ENCODE measurements at places on chromosomes 2 and 18.

GRCh38 chr18:10049747-10050146, 135.9 kb downstream of the VAPA start:
- no peak for DNase-seq

DNA sequence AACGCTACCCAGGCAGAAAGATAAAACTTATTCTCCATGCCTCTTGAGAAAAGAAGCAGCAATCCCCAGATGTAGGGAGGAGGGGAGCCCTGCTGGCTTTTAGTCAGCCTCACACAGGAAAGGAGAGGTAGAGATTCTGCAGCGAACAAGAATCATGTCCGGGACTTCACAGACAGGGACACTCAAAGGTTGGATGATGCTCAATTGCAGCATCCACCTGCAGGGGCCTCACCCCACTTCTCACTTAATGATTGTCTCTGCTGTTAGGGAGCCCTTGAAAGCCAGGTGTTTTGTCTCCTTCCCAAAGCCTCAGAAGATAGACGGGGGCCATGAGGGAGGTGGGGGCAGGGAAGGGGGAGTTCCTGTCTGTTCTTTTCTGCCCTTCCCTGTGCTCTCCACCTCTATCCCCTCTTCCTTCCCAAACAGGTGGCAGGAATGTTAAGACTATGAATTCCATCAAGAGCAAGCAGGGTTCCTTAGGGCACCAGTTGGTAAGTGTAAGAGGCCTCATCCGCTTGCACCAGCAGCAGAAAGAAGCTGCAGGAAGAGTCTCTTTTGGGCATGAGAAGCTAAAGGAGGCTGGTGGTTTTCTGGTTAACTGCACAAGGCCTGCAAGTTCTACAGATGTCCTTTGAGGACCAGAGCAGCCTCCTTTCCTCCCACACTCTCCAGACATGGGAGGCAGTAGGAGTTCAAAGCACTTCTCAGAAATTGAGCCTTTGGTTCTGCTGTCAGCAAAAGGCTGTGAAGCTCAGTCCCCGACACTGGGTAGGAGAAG, 154.7 kb upstream of the TNP1 start:
- no peak for DNase-seq

DNA sequence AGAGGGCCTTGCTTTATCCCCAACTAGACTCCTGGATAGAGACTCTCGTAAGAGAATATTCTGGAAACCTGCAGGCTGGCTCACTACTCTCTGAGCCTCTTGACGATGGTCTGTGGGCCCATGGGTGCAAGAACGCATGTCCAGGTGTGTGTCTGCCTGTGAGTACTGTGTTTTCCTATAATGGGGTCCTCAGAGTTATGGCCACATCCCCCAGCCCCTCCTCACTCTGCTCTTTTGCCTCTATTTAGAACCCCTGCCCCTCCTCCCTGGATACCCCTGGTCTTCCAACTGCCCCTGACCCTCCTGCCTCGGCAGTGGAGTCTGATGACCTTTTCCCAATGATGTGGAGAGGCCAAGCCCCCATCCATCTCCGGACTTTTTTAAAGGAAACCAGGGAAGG, 148.1 kb downstream of the ZFP36L2 start:
- no peak for DNase-seq

- no peak for DNase-seq
These were observed 500.9 kb upstream of the NXPH2 start for GRCh38 chr2:139281124-139281523.

DNA sequence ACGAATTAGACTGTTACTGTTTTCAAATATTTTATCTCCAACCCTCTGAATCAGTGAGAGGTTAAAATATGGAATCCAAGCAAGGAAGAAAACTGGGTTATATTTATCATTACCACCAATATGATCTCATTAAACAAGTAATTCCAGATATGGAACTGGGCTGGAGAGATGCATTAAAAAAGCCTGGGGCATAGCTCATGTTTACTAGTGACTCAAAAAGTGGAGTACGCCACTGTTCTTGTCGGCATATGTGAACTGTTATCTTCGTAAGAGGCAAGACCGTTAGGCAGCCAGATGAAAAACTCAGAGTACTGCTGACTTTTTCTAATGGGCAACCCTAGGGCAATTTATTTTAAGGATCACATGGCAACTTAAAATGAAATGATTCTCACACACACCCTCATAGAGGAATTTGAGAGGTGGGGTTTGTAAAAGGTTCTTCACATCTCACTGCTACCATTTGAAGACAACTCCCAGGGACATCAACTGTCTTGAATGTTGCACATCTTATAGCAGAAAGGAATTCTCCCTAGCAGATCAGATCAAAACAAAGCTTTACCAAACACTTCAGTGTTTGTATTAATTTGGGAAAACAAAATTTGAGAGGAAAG, 105.2 kb upstream of the TFCP2L1 start:
- no peak for DNase-seq

DNA sequence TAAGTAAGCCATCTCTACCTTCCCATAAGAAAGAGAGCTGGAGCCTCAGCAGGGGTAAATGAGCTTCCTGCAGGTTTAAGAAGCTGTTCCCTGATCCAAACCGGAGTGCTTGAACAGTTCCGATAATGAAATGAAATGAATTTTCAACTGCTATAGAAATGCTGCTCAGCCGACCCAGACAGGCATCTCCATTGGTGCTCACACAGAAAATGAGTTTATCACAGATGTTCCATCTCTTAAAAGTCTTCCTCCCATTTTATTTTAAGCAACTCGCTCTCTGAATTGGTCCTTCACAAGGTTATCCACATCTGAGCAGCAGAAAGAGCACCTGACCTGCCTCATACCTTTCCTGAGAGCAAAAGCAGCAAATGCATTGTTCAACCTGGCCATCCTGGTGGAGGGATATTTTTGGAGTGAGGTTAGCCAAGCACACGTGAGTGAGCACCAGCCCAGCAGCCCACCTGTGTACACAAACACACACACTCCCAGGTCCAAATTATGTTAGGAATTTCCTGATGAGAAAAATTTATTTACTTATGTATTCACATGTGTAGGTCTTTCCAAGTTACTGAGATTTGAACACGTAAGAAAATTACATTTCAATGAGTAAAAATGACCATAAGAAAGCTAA, 42.2 kb upstream of the CCDC68 start:
- peak; percentile 17 for DNase-seq

GRCh38 chr2:120604767-120605166, 130.9 kb upstream of the GLI2 start:
- DNase-seq: no peak

- no peak for DNase-seq
These were observed 17.0 kb upstream of the SCYGR1 start for GRCh38 chr2:227404585-227405271.

DNA sequence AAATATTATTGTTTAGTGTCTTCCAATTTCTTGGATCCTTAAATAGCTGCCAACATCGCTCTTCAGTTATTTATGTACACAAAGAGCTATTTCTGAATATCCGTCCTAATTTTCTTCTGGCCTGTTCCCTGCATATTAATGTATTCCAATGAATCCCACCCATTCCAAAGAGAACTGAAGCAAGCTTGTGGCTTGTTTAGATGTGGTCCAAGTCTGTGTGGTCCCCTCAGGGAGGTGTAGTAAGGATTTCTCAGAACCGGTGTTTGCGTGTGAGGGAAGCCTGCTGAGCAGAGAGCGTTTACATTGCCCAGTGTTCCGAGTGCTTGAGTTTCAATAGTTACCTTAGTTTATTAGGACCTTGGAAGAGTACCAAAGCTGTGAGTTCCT, 25.1 kb upstream of the IL1R1 start:
- DNase-seq: no peak

- DNase-seq: no peak
These were observed 1.6 kb upstream of the ELOA2 start for GRCh38 chr18:47036927-47037578.

GRCh38 chr2:9654452-9655100, 23.8 kb upstream of the YWHAQ start:
- peak; percentile 39 for DNase-seq

GRCh38 chr2:10363861-10364610, 61.3 kb downstream of the HPCAL1 start:
- DNase-seq: no peak

DNA sequence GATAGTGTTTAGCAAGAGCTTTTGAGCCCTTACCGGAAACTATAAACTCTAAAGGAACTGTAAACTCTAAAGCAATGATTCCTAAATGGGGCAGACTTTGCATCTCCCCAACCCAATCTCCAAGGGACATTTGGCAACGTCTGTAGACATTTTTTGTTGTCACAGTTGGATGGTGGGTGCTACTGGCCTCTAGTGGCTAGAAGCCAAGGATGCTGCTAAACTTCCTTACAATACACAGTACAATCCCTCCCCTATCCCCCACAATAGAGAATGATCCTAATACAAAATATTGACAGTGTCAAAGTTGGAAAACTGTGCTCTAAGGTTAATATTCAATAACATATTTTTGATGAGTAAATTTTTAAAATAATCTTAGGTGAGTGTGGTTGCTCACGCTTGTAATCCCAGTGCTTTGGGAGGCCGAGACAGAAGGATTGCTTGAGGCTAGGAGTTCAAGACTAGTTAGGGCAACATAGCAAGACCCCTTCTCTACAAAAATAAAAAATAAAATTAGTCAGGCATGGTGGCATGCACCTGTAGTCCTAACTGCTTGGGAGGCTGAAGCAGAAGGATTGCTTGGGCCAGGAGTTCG, 66.7 kb downstream of the PTPN4 start:
- DNase-seq: peak; percentile 49

GRCh38 chr2:41854227-41854626, 193.6 kb upstream of the PKDCC start:
- DNase-seq: no peak

GRCh38 chr2:81327911-81328310, 1023.4 kb upstream of the LRRTM1 start:
- DNase-seq: no peak

DNA sequence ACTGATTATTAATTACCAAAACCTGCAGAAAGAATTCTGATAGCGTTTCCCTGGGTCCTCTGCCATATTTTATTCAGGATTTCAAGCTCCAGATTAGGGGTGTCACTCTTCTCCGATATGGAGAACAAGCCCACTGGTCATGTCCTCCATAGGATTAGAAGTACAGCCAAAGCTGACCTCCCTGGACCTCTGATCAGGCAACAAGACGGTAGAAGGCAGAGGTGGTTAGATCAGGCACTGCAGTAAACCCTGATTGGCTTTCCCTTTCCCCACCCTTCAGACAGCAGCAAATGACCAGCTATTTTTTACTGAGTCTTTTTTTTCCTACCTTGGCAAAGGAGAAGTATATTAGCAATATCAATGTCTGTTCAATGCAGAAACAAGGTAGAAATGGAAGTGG, 37.7 kb downstream of the SPC25 start:
- DNase-seq: no peak

DNA sequence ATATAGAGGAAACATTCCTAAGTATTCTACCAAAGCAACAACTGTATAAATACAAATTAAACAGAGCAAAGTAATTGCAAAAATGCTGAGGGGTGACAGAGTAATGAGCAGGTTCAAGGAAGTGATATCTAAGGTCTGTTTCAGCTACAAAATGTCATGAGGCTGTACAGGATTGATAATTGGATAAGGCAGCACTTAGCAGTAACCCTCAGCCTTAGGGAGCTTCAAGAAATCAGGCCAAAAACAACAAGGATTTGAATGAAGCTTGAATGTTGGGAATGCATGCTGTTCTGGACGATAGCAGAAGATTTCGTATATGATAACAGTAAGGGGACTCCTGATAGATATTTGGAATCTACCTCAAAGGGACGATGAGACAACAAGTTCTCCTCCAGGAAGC, 142.0 kb upstream of the MMADHC start:
- DNase-seq: no peak

DNA sequence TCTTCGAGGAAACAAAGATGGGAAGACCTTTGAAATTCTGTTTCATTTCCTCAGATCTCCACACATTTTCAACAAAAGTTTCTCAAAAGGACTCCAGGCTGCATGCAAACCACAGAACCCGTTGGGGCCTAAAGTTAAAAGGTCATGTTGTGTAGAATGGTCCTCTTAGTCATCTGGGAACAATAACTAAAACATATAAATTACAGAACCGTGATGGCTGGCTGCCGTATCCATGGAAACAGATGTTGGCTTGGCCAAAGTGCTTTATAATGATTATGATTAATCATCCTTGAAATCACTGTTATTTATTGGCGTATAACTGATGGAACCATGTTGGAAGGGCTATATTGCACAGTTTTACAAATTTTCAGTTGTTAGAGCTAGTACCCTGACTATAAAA, 182.8 kb upstream of the CRIM1 start:
- DNase-seq: no peak

DNA sequence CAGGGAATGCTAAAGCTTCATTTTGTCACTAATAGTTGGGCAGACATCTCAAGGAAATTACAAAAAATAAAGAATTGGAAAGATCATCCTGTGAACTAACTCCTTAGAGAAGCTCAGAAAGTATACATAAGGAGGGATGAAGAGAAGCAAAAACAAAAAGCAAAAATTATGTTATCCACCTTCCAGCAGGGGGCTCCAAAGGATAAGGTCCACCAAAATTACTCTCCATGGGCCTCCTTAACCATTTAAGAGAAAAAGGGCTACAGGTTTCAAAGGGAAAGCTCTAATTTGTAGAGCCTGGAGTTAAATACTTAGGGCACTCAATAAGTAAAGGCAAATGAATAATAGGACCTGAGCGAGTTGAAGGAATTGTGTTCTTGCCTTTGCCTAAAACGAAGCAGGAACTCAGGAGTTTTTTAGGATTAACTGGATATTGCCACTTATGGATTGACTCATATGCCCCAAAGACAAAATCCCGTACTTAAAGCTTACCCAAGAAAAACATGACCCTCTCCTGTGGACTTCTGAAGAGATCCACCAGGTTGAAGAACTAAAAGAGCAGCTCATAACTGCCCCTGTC, 1167.9 kb downstream of the DSC3 start:
- DNase-seq: peak; percentile 59
